OCI-LY7 (cell line): ENCODE measurements at places on chromosomes 2 and 18. TPM values are rescaled to one million over a fixed set of nuclear protein-coding genes. Genes with fewer than 3 reads are reported as not detected.

The GAL3ST2 gene
- total RNA-seq = 1.1 TPM in 2 replicates

The USP37 gene
- 32.4 and 33.0 TPM in 2 replicates for total RNA-seq

The CXCR1 gene
- not detected in 2 replicates for total RNA-seq

The ABCG8 gene
- not detected in 2 replicates for total RNA-seq

The AQP12A gene
- not detected in 2 replicates for total RNA-seq

The CLEC4F gene
- not detected in 2 replicates for total RNA-seq

The GAREM2 gene
- total RNA-seq = 0.11 TPM in 1 of 2 replicates, not detected in the other

The FEV gene
- not detected in 2 replicates for total RNA-seq

The PLA2R1 gene
- total RNA-seq = not detected in 2 replicates

The HTR2B gene
- total RNA-seq = not detected in 2 replicates

The RAB6C gene
- not detected in 2 replicates for total RNA-seq
